ENCODE measurements at places on chromosomes 1 and 21.

DNA sequence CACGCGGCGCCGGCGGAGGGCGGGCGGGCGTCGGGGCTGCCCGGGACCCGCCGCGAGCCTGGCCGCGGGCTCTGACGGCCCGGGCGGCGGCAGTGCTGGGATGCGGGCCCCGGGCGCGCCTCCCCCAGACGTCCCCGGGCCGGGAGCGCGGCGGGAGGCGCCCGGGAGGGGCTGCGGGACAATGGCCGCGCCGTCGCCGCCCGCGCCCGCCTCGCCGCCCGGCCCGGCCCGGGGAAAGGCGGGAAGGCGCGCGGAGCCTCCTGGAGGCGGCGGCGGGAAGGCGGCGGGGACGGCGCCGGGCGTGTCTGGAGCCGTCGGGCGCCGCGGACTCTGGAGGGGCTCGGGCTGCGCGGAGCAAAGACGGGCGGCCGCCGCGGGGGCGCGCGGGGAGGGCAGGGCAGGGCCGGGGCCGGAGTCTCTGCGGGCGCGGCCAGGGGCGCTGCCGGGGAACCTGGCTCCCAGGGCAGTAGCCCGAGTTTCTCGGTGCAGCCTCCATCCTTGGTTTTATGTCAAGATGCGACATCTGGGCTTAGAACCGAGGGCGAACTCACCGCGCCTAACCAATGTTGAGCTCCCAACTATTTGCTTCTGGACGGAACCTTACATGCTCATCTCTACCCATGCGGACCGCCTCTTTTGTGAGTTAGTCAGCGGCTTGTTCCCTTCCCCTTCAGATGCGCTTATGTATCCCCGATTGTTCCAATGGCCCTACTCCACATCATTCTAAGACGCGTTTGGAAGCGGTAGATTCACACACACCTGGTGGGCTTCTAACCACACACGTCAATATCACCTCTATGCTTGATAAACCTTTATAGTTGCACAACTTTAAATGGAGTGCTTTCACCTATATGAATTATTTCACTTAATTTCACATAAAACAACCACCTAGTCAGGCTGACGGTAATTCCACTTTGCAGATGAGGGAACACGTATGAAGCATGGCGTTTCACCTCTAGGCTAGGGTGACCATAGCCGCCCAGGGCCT, 651 bp downstream of the ZBTB8A start:
- DNase-seq = no peak

DNA sequence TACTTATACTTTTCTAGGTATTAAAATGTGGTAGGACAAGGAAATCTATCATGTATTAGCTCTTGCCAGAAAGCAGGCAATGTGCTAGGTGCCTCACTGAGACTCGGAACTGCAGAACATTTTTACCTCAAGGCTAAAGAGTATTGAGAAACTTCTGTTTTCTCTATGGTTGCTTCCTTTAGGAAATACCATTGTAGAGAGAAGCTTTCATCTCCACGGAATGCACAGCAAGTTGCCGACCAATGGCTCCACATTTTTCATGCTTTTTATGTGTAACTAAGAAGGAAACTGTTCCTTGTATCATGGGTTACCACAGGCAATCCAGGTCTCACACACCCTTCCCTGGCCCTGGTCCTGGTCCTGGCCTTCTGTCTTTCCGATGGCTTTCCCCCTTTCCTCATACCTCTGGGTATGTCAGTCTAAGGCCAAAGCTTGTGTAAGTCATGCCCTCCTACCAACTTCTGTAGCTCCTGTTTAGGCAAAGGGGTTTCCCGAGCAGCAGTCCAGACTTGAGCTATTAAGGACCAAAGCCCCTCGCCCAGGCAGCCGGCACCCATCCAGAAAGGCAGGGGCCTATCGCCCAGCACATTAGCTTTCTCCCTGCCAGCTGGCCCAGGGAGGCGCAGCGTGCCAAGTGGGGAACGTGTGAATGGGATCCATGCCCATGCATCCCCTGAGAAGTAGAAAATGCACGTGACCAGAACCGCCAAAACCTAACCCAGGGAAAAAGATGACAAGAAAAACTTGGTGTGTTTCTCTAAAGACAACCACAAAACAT, 225.0 kb downstream of the PBX1 start:
- no peak for DNase-seq

DNA sequence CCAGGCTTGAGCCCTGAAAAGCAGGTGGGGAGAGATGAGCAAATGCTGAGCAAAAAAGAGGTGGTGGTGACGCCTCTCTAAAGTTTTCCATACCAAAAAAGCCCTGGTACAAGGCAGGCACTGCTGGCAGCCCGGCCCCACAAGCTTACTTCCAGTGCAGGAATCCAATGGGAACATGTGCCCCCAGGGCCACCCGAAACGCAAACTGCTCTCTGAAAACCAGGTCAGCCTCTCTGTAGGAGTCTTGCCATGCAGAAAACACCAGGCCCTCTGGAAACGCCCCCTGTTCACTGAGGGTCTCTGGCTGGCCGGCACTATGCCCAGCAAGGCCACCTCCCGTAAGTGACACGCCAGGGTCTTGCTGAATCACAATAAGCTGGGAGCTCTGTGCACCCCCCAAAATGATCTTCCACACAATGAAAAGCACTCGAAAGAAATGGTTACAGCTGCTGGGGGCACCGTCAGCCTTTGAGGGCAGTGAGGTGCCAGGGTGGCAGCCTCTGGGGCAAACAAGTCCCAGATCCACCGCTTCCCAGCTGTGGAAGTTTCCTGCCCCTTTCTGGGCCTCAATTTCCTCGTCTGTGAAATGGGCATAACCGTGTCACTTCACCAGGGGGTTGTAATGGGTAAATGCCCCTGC, 170.5 kb downstream of the TOMM20 start:
- no peak for DNase-seq

DNA sequence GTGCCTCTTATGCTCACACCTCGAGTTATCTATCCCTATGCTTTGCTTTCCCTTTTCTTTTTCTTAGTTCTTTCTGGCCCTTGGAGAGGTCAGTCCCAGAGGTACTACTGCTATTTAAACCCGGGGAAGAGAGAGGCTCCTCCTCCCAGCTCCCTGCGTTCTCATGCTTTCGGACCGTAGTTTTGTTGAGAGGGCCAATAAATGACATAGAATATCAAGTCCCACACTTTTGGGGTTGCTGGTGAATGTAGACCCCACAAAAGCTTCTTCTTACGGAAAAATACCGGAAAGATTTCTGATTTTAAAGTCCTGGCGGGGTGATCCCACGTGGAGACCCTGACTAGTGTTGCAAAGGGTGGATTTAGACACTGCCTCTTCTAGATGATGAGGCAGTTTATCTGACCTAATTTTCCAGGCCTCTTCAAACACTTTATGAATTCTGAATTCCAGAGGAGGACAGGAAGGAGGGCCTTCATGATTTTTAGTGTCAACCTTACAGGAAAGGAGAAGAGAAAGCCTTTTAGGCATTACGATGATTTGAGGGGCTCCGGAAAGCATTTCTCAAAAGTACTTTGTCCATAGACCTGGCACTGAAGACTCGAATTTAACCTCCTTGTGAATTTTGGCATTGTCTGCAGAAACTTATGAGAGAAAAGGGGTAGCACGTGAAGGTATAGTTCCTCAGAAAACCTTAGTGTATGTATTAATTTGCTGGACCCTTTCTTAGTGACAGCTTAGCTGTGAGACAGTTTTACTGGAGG, 694 bp downstream of the TMEM167B start:
- no peak for DNase-seq

DNA sequence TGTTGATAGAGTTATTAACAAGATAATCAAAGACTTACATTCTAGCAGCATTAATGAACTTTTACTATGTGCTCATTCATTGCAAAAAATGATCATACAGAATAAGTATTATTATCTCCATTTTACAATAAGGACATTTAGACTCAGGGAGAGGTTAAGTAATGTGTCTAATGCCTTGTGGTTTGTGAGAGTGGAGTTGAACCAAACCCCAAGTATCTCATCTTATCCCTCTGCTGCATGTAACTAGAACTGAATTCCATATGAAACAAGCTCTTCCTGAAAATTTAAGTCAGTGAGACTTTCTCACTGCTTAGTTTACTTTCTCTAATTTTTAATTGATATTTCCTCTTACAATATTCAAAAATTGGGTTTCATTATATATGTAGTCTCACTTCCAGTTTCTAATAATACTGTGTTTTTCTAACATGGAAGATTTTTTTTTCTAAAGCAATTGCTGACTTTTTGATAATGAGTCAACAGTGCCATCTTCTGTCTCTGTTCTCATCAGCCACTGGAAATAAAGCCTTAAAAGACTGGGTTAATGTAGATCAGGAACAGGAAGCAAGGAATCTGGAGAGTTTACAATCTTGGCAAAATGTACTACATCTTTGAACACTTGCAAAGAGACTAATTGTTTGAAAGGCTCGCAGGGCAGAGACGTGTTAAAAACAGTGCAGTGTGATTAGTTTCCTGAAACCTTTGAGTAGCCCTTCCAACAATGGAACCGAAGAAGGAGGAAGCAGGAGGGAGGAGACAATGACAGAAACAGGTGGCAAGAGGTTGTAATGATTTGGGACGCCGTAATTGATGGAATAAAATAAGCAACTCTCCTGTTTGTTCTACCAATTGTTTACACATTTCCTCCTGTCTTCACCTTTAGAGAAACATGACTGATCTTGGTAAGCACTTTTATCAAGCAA, 567.6 kb downstream of the MRPL39 start:
- DNase-seq = no peak

Measured in activated gamma-delta T cell treated with anti-CD3 and anti-CD28 coated beads, Interleukin-2, amount 50 U/mL, for 16 hours (primary cell).